Fibroblast of lung (primary cell): ENCODE measurements at places on chromosomes 3 and 15.

- peak; percentile 78 for DNase-seq
Measured at GRCh38 chr3:112813723-112814171, 32.9 kb downstream of the CD200R1L start.

DNA sequence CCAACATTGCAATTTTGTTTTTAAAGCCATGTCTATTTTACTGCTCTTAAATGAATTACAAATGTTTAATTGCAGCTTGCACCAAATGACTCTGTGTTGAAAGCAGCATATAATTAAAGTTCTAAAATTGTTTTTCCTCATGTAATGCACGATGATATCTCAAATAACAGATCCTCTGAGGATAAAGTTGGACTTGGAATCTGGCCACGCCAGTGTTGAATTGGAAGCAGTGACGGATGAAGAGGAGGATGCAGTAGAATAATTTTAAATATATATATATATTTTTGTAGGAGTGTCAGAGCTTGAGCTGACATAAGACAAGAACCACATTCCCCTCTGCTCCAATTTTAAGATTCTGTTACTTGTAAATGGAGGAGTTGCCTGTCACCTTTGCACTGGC, 406.6 kb upstream of the DPPA4 start:
- no peak for DNase-seq

DNA sequence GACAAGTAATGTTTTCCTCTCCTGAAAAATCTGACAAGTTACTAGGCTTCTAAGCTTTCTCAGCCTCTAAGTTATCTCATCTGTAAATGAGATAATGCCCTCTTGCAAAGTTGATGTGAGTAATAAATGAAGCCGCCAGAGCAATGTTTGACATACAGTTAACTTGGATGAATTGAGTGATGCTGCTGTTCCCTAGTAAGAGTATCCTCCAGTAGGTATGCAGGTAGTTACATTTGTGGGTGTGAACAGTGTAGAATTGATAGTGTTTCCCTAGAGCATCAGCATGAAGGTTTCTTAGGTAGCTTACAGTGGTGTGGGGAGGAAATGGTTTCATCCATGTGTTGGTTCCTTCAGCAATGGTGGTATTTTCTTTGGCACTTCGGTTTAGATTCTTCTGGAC, 3.4 kb downstream of the ATP2C1 start:
- peak; percentile 28 for DNase-seq

DNA sequence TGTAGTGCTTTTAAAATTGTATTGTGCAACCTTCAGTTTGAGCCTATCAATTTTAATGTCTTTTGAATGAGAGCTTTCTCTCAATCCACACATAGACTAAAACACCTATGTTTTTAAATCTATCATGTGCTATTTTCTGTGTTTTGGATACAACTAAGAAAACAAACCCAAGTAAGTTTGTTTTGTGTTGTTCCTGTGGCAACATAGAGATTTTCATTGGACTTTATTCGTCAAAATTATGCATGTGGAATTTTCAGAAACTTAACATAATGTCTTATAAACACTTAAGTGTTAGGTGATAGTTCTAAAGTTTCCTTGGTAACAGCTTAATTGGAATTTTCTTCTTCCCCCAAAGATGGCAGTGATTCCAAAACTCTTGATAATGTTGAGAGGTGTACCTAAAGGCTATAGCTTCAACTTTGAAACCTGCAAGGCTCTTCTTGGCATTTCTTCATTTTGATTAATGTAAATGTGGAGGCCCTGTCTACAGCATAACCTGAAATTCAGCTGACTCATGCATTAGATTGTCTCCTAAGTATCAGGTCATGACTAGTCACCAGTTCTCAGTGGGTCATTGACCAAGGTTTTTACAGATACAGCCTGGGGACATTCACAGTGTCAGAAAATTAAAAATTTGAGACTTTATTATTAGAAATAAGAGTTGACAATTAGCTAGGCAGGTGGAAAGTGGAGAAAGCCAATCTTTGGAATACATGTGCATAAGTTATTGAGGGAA, 44.4 kb downstream of the COL6A5 start:
- no peak for DNase-seq

DNA sequence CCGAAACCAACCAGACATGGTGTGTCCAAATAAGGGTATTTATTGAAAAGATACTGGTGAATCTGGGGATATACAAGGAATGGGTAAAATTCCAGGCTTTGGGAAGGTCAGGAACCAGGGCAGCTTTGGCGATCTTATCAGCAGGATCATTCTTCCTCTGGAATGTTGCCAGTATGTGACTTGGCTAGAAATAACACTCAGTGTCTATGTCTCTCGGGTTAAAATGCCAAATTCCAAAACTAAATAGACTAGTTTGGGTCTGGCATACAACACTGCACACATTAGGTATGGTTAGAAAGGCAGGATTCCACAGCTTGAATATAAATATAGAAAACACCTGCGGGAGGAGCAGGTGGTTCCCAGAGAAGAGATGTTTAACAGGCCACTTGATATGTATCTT, 220.2 kb upstream of the CD96 start:
- DNase-seq: no peak

- no peak for DNase-seq
Measured at GRCh38 chr15:100949691-100950090, 30.5 kb downstream of the LRRK1 start.

DNA sequence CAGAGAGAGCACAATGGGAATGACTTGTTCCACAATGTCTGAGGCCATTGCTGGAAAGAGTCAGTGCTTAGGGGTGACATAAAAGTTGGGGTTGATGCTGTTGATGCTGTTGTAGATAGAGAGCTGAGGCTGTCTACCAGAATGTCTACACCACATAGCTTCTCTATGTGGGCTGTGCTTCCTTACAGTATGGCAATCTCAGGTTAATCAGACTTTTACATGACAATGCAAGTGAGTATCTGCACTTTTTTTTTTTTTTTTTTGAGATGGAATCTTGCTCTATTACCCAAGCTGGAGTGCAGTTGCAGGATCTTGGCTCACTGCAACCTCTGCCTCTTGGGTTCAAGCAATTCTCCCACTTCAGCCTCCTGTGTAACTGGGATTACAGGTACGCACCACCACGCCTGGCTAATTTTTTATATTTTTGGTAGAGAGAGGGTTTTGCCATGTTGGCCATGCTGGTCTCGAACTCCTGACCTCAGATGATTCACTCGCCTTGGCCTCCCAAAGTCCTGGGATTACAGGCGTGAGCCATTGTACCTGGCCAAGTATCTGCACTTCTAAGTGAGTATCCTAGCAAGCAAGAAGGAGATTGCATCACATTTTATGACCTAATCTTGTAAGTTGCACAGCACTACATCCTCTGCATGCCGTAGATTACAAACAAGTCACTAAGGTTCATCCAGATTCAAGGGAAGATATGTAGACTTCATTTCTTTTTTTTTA, 28.7 kb downstream of the DLEC1 start:
- no peak for DNase-seq

- peak; percentile 4 for DNase-seq
Measured at GRCh38 chr3:52119099-52119498, 35.1 kb downstream of the POC1A start.

DNA sequence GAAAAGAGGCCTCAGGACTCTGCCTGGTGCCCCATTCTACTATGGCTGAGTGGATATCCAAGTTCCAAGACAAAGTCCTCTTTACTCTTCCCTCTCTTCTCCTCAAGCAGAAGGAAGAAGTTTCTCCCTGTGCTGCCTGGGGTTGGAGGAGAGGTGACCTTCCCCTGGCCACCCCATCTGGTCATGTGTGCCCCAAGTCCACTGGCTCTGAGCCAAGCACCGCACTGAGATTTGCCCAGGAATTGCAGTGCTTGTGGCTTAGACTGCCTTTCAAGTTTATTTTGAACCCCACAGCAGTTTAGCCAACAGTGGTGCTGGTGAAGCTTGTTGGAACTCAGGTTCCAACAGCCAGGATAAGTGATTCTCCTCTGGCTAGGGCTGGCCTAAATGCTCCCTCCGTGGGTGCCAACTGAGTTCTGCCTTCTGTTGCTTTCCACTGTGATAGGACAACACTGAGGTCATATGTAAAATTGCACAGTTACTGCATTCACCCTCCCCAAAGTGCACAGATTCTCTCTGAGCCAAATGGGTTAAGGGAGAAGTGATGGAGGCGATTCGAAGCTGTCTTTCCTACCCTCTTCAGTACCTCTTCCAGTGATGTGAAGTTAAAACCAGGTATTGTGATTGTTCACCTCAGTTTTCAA, 69.9 kb downstream of the TMCO5A start:
- DNase-seq: peak; percentile 13

GRCh38 chr15:68989541-68990230, 24.8 kb upstream of the NOX5 start:
- DNase-seq: no peak

DNA sequence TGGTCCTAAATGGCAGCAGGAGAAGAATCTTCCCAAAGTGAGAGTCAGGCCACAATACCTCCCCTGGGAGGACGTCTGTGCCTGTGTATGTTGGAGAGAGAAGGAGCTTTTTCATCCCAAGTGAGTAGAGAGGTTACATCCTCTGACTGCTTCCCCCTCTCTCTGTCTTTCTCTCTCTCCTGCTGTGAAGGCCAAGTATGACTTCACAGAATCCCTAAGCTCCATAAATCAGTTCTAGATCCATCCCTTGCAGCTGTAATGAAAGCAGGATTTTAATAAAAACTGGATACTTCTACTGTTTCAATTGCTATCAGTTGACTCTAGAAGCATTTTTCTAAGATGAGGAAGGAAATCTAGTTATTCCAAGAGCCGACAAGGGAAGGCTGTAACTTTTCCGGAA, 389.1 kb upstream of the PROK2 start:
- no peak for DNase-seq

- DNase-seq: peak; percentile 34
Measured at GRCh38 chr3:53195602-53196574, 34.9 kb downstream of the PRKCD start.

- DNase-seq: peak; percentile 23
Measured at GRCh38 chr3:161274691-161275298, 53.7 kb downstream of the NMD3 start.

DNA sequence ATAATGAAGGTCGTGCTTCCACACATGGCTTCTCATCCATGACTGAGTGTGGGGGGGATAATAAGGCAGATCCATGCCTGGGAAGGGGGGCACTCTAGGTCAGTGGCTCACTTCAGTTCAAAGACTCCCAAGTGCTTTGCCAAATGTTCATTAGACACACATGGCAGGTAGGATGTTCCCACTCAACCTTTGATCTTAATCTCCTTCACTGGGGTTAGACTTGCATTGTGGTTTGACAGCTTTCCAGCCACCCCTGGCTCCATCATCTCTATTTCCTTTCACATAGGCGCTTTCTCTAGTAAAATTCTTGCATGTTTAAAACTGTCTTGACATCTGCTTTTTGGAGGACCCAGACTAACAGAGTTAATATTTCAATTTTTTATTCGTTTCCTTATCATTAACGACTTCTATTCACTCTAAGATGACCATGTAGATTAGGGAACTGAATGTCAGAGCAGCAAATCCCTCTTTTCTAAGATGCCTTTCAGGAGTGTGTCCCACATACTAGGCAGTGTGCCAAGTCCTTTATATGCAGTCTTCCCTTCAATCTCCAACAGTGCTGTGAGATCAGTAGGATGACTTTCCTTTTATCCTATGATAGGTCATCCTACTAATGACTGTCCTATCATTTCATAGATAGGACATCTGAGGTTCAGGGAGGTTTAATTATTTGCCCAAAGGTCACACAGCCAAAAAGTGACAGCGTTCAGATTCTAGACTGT, 57.9 kb downstream of the BTD start:
- no peak for DNase-seq

DNA sequence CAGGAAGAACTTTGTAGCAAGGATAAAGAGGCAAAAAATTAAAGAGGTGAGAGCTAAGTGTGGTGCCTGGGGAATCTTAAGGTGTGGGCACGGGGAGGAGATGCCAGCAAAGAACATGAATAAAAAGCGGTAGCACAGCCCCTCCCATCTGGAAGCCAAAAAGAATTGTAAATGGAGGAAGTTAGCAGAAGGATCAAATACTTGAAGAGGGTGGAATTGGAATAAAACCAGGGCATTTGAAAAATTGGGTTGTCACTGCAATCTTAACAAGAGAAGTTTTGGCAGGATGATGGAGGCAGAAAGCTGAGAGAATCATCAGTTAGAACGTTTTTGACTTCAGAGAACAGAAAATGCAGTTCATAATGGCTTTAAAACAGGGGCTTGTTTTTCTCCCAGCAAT, 2.4 kb downstream of the CCR2 start:
- DNase-seq: no peak

- DNase-seq: peak; percentile 33
Measured at GRCh38 chr3:50639055-50639494, 22.1 kb downstream of the MAPKAPK3 start.

DNA sequence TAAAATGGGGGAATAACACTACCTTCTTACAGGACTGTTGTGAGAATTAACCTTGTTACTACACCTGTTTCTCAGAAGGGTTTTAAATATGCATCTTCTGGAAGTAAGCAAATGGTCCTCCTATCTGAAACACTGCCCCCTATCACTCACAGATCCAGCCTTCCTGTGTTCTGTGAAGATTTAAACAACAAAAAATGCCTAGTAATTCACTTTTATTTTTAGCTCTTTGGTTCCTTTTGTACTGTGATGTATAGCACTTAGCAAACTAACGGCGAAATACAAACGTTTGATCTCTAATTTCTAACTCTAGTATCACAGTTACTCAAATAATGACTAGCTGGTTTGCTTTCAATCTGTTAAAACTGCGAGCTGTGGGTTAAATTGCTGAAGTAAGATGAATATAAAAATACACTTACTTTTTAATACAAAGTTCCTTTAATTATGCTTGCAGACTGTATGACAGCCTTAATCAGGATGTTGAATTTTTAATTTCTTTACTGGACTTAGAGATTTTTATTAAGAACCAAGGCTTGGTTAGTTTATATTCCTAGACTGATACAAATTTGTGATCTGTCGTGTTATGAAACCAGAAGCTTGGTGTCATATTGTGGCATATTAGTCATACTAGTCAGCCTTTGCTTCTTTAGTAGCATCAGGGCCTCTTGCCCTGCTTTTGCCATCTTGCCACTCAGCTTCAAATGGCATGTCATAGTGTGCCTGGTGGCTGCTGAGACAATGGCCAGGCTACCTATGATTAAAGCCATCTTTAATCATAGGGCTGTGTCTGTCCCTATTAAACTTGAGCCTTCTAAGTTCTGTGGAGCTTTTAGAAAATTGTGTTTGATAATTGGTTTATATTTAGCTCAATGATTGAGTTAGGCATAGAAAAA, 9.2 kb downstream of the EIF3J start:
- DNase-seq: peak; percentile 36

DNA sequence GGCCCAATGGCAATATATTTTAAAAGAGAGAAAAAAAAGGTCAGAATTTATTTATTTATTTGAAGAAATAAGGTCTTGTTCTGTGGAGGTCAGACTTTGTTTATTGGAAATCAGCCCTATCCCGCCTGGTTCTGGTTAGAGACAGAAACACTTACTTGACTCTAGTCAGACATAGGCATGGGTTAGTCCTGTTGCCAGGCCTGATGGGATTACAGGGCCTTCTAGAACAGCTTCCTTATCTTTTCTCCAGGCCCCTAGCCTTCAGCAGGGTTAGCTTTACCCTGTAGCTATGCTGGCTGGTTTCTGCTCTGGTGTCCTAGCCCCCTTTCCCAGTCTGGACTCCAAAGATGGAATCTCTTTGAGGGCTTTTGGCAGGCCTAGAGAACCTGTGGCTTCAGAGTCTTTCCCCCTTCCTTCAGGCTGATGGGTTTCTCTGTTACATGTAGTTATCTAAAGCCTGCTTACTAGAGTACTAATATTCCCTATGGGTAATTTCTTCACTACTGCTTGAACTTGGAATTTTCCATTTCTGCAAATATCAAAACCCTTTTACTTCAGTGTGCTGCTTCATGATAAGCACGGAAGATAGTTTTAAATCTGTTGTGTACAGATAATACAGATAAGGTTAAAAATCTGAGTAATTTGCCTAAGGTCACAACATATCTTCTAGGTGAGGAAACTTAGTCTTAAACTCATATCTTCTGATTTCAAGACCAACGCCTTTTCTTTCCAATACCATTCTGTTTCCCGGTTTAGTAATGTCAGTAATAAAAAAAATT, 10.6 kb downstream of the IREB2 start:
- peak; percentile 17 for DNase-seq
